ENCODE measurements at places on chromosomes 5 and 9.

- DNase-seq = no peak
Measured at GRCh38 chr9:108333530-108333983, 522.2 kb downstream of the ACTL7B start.

GRCh38 chr5:180596115-180596667 is 4.9 kb upstream of the SCGB3A1 start:
- DNase-seq = no peak

DNA sequence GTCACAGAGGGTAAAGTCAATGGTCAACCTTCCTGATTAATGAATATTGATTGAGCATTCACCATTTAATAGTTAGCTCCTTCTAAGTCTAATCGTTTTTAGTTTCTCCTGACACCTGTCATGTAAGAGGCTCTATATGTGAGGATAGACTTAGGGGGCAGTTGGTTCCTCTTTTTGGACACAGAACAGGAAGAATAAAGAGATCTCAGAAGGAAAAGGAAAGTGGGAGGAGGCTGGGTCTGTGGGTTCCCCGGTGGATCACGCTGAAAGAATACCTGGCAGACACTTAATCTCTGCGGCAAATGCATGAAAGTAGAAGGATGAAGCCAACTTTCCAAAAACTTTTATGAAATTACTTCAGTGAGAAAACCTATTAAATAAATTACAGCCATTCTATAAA is 98.4 kb downstream of the PDE4D start:
- no peak for DNase-seq

GRCh38 chr9:89534515-89535287 is 36.8 kb upstream of the SEMA4D start:
- no peak for DNase-seq

- no peak for DNase-seq
Measured at GRCh38 chr5:123111502-123111901, 22.5 kb downstream of the PRDM6 start.

DNA sequence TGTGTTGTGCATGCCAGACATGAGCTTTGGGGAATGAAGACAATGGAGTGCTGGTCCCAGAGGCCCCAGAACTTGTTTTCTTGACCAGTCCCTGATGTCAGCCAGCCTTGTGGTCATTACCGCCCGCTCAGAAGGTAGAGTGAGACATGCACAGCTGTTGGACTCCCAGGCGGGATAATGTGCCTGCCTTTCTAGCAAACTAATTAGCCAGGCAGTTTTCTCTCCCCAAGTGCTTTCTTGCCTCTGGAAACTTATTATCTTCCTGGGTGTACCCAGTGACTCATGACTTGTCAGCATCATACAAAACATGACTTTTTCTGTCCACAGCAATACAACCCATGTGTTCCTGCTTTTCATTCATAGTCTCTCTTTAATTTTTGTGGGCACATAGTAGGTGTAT is 131.1 kb downstream of the RMI1 start:
- DNase-seq = no peak

DNA sequence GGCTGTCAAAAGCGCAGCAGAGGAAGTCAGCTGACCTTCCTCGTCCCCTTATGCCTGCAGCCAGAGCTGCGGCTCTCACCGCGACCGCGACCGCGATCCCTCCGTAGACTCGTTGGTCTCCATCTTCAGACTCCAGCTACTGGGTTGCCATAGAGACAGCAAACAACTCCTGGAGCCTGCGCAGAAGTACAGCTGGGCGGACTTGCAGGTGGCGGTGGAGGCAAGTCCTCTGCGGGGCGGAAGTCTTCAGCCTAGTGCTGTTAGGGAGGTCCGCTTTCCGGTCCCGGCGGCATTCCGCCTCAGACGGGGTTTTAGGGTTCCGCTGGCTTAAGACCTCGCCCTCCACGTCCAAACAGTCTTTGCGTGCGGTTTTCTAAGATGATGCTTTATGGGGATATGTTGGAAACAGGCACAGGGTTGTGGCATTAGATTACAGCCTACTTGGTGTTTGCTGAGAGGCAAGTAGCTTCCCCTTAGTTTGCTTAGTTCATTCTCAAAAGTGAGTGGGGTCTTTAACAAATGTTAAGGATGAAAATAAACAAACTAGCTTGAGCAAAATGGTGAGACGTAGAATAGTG is at the start of gene SPAG8:
TSS of gene SPAG8 (minus strand) at position 238 of the 578 bp plus-strand sequence. CDS start at position 123, 115 bp downstream.
- DNase-seq = peak; percentile 71

DNA sequence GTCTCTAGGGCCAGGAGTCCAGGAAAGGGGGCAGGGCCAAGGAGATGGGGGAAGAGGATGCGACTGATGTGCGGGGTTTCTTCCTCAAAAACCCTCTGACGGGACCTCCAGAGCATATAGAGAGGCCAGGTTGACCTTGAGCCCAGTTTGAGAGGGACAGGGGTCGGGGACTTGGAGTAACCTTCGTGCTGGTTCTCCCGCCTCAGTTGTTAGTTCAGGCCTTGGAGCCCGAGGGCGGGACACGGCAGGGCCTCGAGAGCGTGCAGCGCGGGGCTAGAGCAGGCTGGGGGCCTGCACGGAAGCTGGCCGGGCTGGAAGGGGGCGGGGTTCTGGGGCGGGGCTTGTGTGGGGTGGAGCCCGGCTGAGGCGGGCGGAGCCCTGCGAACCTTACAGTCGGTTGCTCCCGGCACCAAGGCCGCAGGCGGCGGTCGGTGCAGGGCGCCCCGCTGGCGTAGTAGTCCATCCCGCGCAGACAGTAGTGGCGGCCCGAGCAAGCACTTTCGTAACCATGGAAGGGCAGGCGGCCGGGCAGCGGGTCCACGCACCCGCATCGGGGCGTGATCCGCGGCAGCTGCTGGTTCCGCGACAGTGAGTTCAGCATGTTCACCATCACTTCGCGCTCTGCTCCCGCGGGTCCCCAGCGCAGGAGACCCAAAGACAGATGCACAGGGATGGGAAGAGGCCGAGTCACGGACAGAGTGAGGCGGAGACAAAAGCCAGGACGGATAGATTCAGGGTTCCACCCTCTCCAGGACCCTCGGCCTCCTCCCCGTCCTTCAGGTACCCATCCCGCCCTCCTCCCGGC is 4.0 kb upstream of the MYORG start:
- peak; percentile 78 for DNase-seq

DNA sequence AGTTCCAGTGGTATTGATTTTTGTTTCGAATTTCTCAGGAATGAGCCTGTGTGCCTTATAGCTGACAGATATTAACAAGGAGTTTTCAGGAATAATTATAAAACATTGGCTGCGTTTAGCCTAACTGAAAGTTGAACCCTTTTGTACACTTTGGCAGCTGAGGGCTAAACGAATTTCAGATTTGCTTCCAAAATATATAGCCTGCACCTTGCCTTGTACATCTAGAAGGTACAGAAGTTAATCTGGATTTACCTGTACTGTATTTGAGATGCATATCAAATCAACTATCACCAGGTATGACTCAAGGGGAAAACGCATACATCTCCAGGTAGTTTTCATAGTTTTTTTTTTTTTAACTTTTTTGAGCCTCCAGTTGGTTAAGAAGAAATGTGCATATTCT is 1.9 kb upstream of the MSX2 start:
- no peak for DNase-seq

GRCh38 chr5:160269017-160269416 is 39.7 kb downstream of the FABP6 start:
- no peak for DNase-seq

DNA sequence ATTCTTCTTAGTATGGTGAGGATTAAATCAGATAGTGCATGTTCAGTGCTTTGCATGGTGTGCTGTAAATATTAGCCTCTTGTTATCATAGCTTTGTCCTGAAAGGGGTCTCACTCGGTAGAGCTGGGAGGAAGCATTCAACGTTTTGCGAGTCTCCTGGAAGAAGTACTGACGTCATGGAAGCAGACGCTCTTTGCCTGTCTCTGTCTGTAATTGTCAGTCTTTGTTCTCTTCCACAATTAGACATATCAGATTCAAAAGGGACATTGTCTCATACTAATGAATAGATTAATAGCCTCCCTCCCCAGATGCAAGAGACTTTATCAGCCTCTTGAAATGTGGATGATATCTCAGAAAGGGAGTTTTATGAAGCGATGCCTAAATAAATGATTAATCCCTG is 91.8 kb upstream of the CXCL14 start:
- no peak for DNase-seq

DNA sequence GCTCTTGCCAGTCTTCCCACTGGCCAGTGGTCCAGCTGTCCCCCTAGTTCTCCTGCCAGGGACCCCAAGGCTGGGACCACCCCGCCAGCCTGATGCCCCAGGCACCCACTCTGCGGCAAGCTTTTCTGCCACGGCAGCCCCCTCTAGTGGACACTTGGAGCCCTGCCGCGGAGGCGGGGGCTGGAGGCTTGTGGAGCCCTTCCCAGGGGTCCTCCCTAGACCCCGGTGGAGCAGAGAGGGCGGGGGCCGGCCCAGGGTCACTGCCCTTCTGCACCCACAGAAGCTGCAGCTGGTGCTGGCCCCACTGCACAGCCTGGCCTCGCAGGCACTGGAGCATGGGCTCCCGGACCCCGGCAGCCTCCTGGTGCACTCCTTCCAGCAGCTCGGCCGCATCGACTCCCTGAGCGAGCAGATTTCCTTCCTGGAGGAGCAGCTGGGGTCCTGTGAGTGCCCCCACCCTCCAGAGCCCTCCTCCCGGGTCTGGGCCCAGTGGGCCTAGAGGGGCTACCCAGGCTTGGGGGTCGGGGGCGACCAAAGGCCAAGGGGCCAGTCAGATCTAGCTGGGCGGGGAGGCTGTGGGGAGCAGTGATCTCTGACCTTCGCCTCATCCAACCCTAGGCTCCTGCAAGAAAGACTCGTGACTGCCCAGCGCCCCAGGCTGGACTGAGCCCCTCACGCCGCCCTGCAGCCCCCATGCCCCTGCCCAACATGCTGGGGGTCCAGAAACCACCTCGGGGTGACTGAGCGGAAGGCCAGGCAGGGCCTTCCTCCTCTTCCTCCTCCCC is 9.1 kb downstream of the EGFL7 start:
- peak; percentile 74 for DNase-seq

GRCh38 chr5:81300921-81301270 is 491 bp upstream of the ZCCHC9 start:
- DNase-seq = no peak

DNA sequence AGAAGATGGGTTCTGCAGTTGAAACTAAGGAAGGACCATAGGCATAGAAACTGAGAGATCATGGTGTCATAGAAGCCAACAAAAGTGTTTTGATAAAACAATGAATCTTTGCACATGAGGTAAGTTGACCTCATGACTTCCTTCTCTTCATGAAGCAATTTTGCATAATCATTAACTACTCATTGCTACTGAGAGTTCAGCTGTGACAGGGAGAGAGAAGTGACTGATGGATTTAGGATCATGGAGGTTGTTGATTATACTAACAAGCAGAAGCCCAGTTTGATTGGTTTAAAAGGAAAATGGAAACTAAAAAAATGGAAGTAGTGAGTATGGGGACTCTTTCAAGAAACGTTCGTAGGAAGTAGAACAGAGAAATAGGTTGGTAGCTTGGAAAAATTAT is 51.2 kb downstream of the PARP8 start:
- no peak for DNase-seq

- peak; percentile 99 for DNase-seq
Measured at GRCh38 chr9:26946753-26947727, at the start of gene PLAA. Gene PLAA (minus strand): TSS chr9:26947242. CDS start chr9:26947045, 197 bp downstream.

- DNase-seq = no peak
Measured at GRCh38 chr9:115202181-115202580, 84.2 kb upstream of the TNC start.

GRCh38 chr5:67047160-67047559 is 149.4 kb downstream of the CD180 start:
- DNase-seq = no peak

- no peak for DNase-seq
Measured at GRCh38 chr9:125984461-125984860, 237.3 kb downstream of the PBX3 start.

DNA sequence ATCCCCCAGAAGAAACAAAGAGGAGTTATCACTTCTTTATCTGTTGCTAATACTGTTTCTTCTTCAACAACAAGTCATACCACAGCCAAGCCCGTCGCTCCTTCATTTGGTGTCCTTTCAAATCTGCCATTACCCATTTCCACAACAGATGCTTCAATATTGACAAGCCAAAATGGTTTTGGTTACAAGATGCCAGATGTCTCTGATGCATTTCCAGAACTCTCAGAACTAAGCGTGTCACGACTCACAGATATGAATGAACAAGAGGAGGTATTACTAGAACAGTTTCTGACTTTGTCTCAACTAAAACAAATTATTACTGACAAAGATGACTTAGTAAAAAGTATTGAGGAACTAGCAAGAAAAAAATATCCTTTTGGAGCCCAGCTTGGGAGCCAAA is 16.0 kb upstream of the HAND1 start:
- DNase-seq = no peak

DNA sequence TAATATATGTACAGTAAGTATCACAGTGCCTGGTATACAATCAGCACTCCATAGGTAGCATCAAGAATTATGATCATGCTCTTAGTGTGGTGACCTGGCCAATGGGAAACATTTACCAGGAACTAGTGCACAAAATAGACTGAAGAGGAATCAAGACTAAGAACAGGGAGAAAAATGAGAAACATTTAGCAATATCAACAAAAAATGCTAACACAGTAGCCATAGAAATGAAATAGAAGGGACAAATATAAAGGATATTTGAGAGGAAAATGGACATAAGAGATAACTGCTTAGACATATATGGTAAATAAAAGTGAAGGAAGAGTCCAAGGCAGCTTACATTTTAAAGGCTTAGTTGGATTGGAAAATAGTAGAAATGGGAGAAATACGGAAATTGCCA is 16.5 kb upstream of the SPATA9 start:
- DNase-seq = no peak

DNA sequence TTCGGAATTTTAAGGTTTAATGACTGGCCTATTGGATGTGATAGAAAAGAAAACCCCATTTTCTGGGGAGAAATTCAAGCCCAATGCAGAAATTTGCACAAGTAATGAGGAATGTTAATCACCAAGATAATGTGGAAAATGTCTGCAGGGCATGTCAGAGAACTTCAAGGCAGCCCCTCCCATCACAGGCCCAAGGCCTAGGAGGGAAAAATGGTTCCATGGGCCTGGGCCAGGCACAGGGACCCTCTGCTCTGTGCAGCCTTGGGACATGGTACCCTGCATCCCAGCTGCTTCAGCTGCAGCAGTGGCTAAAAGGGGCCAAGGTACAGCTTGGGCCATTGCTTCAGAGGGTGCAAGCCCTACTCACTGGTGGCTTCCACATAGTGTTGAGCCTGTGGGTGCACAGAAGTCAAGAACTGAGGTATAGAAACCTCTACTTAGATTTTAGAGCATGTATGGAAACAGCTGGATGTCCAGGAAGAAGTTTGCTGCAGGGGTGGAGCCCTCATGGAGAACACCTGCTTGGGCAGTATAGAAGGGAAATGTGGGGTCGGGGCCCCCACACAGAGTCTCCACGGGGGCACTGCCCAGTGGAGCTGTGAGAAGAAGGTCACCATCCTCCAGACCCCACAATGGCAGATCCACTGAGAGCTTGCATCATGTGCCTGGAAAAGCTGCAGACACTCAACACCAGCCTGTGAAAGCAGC is 12.2 kb downstream of the FBXO10 start:
- no peak for DNase-seq

- no peak for DNase-seq
Measured at GRCh38 chr5:16992006-16992405, 55.9 kb upstream of the MYO10 start.

- DNase-seq = no peak
Measured at GRCh38 chr9:22068369-22068768, 59.3 kb upstream of the CDKN2B start.

Data from right kidney (tissue), 9 donors.